Right cardiac atrium (tissue), 5 donors: ENCODE measurements at places on chromosomes 12 and 14.

DNA sequence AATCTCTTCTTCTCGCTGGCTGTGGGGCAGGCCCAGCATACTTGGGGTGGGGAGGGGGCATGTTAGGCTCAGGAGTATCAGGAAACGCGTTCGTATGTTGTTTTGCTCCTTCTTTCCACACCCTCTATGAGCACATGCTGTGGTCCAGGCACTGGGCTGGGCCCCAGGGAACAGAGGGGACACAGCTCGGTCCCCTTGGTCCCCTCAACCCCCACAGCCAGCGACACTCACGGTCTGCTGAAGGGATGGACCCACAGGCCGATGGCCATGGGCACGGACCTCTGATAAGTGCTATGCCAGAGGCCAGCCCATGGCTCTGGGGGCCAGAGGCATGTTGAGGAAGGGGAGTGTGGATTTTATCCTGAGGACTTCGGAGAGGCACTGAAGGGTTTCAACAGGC lies 6.2 kb downstream of the IFI27 start:
- DNase-seq: no peak

DNA sequence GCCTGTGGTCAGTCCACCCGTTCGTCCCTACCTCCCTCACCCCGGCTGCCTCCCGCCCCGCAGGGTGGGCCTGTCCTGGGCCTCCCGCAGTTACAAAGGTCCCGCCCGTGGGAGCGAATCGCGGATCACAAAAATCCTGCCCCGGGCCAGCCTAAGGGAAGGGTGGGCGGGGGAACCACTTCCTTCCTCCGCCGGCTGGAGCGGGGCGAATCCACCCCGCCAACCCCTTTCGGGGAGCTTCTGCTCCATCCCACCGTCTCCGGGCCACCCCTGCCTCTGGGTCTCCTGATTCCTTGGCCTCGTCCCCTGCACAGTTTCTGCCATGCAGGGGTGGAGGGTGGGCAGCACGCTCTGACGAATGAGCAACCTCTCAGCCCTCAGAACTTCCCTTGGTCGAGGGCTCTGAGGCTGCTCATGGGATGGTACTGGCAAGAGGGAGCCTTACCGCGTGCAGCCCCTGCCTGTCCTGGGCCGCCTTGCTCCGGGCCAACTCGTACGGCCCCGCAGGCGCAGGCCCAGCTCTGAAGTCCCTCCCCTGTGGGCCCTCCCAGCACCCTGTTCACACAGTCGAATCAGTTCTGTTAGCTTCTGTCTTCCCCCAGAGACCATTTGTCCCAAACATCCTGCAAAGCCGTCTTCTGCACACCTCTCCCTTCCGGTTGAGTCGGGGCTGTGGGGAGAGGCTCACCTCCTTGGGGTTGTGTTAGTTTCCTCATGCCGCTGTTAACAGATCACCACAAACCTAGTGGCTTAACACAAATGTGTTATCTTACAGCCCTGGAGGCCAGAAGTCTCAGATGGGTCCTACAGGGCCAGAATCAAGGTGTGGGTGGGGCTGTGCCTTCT lies 589 bp upstream of the HVCN1 start:
- DNase-seq: peak; percentile 87

GRCh38 chr12:99444859-99445316 lies 202.7 kb upstream of the GARIN6 start:
- no peak for DNase-seq

- DNase-seq: peak; percentile 71
Measured at GRCh38 chr12:113439606-113440030, 17.4 kb downstream of the SDSL start.

- peak; percentile 4 for DNase-seq
Measured at GRCh38 chr14:100791348-100791735, 34.6 kb upstream of the MEG3 start.

GRCh38 chr12:93174473-93174872 lies 203.3 kb upstream of the NUDT4 start:
- no peak for DNase-seq

DNA sequence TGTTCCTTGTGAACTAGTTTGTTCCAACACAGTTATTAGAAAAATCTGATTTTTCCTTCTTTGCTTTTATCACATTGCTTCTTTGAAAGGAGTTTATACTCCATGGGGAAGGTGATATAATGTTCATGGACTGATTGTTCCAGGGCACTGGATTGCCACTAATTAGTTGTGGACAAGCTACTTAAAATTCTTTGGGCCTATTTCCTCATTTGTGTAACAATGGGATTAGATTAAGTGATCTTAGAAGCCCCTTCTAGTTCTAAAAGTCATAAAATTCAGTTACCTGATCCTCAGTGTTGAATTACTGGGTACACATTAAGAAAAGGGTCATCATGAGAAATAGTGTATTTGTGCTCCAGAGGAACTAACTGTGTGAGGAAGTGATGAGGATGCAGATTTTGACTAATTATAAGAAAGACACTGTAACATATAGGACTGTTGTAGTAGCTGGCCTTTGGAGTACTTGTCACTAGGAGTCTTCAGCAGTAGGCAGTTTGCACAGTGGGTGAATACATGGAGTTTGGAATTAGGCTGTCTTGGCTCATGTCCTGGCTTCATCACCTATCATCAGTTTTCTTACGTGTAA lies 82.2 kb downstream of the MIA2 start:
- DNase-seq: no peak

DNA sequence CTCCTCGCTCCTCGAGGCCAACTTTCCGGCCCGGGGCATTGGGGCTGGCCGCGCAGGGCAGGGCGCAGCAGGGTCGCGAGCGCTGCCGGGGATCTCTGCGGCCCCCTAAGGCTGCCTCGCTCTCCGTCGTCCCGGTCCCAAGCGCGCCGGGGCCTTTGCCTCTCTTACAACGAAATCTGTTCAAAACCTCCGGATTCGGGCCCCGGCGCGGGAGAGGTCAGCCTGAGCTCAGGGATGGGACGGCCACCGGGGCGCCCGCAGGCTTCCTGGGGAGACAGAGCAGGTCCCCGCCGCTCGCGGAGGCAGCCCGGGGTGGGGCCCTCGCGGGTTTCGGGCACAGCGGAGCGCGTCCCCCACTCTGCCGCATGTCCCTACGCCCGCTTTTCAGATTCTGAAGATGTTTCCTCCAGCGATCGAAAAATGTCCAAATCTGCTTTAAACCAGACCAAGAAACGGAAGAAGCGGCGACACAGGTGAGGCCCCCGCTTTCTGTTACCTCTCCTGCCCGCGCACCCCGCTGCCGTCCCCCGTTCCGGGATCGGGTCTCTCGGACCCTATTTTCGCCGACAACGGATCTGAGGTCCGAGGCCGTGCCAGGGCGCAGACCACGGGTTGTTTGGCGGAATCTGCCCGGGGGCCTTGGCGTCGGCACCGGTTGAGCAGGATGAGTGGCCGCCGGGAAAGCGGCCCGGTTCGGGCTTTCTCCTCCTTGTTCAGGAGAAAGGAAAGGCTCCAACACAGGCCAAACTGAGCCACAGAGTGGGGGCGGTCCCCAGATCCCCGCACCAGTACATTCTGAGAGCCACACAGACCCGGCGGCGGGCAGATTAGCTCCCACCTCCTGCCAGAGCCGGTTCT lies 1.8 kb downstream of the VSX2 start:
- DNase-seq: no peak

DNA sequence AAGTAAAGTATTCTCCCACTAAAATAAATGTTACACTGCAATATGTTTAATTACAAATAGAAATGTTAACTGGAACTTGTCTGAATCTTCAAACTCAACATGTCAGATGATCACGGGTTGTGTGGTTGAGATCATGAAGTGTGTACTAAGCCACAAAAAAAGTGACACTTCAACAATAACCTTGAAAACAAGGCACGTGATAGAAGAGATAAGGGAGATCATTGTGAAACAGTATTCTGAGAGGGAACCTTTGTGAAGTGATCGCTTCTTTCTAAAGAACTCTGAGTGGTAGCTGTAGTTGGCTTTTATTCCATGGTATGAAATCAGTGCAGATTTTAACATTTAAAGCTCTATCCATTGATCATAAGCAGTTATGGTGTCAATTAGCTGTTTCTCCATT lies 60.0 kb downstream of the LIN52 start:
- DNase-seq: no peak

GRCh38 chr12:69720750-69721149 lies 17.9 kb upstream of the RAB3IP start:
- no peak for DNase-seq

DNA sequence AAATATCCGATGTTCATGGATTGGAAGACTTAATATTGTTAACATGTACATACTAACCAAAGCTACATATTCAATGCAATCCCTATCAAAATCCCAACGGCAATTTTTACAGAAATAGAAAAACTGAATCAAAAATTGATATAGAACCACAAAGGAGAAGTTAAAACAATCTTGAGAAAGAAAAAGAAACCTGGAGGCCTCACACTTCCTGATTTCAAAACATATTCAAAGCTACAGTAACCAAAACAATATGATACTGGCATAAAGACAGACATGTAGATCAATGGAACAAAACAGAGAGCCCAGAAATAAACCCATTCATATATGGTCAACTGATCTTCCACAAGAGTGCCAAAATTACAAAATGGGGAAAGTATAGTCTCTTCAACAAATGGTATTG lies 5.4 kb upstream of the PELI2 start:
- no peak for DNase-seq

GRCh38 chr14:64110802-64111201 lies 183.4 kb downstream of the ESR2 start:
- DNase-seq: no peak

DNA sequence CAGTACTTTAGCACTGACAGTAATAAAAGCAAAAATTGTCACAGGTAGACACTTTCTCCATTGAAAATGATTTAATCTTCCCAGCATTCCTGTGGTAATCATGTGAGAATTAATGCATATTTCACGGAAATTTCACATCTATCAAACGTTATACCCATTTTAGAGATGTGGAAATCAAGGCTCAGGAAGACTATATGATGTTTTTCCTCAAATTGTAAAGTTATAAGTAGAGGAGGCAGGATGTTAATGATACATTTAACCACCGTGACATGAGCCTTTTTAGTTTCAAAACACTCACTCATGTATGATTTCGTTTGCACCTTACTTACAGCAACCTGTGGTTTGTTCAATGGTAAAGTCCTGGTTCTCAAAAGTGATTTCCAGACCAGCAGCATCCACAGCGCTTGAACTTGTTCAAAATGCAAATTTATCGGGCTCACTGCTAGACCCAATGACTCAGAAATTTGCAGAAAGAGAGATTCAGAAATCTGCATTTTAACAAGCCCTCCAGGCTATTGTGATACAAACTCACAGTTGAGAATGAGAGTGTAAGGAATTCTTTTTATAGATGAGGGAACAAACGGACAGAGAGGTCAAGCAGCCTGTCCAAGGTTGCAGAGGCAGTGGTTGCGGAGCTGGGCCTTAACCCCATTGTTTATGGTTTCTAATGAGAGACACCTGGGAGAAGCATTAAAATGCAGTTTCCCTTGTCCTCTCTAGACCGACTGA lies 654.8 kb upstream of the TBX3 start:
- no peak for DNase-seq

GRCh38 chr12:52390739-52391617 lies 5.5 kb upstream of the KRT84 start:
- DNase-seq: no peak

- DNase-seq: no peak
Measured at GRCh38 chr12:84950971-84951546, 38.5 kb upstream of the SLC6A15 start.

- DNase-seq: no peak
Measured at GRCh38 chr12:109444259-109444658, 32.8 kb downstream of the KCTD10 start.

DNA sequence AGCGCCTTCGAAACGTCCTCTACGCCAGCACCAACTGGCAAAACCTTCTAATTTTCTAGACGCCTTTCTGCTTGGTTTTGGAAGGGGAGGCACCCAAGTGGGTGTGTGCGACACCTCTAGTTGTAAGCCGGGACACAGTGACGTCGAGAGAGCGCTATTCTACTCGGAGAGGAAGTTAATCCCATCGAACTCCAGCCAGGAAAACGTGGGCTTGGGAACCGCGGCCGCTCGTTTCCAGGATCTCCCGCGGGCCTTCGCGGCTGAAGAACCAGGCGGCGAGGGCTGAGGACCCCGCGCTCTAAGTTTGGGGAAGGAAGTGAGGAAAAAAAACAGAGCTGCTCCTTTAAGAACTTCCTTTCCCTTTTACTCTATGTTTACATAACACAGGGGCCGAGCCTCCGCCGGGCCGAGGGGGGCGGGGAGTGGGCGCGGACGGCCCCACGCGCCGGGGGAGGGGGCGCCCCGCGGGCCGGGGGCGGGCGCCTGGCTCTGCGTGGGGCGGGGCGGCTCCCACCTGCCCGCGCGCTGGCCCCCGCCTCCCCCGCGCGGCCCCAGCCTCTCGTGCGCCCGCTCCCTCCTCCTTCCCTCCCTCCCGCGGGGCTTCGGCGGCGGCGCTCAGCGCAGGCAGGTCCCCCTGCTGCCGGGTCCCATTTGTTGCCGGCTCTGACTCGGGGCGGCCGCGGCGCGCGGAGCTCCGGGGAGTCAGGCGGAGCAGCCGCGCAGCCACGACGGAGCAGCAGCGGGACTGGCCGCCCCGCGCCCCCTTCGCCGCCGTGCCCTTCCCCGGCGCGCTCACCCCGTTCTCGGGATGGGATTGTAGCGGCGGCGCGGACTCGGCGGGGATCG lies at the start of gene PELI2:
TSS of gene PELI2 (plus strand) at position 647 of the 846 bp plus-strand sequence. CDS start 250 bp downstream, outside the sequence.
- DNase-seq: peak; percentile 91

DNA sequence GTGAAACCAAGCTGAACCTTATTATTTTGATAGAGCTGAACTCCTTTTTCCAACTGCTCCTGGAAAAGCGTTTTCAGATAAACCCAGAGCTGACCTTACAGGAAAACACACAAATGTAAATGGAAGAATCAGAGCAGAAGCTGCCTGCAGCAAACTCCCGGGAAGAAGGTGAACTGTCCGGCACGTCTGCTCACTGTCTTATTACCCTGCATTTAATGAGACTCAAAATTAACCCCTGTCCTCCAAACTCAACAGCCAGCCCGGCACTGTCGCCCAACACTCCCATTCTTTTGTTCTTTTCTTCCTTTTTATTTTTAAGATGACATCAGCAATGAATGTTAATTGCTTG lies 1046.9 kb upstream of the FLRT2 start:
- DNase-seq: no peak

GRCh38 chr12:121811434-121812319 lies 7.9 kb downstream of the SETD1B start:
- peak; percentile 80 for DNase-seq

DNA sequence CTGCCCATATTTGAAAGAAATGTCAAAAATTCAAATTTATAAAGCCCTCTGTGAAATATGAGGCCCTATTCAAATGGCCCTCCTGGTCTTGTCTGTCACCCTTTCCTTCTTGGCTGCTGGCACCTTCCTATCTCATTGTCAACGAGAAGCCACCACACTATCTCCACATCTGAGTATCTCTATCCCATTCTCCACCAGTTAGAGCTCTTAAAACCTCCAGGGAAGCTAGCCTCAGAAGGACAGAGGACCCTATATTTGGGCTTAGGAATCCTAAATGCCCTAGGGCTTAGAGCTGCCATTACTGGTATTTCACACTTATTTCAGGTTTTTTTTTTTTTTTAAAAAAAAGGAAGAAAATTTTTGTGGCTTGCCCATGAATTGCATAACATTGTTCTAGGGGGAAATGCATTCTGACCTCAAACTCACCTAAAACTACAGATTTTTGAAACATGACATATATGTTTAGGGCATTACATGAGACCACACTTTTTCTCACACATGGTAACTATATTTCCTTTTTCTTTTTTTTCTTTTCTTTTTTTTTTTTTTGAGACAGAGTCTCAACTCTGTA lies 25.0 kb downstream of the SLC25A21 start:
- no peak for DNase-seq

GRCh38 chr14:80669426-80669825 lies 272.1 kb downstream of the CEP128 start:
- no peak for DNase-seq
